ENCODE measurements at places on chromosomes 11 and 22.

DNA sequence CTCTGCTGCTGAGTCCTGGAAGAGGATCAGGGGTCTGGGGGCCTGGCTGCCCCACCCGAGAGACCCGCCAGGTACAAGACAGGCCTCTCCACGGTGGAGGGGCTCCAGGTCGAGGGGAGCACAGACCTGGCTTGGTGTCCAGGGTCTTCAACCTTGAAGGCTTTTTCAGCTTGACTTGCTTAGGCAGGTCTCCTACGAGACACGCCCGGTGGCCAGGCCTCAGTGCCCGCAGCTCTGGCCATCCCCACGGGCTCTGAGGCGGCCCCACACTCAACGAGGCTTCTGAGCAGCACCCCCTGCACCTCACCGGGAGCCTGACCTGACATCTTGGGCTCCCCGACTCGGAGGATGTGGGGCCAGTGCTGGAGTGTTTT, 6.6 kb upstream of the PLXNB2 start:
- no peak for DNase-seq

DNA sequence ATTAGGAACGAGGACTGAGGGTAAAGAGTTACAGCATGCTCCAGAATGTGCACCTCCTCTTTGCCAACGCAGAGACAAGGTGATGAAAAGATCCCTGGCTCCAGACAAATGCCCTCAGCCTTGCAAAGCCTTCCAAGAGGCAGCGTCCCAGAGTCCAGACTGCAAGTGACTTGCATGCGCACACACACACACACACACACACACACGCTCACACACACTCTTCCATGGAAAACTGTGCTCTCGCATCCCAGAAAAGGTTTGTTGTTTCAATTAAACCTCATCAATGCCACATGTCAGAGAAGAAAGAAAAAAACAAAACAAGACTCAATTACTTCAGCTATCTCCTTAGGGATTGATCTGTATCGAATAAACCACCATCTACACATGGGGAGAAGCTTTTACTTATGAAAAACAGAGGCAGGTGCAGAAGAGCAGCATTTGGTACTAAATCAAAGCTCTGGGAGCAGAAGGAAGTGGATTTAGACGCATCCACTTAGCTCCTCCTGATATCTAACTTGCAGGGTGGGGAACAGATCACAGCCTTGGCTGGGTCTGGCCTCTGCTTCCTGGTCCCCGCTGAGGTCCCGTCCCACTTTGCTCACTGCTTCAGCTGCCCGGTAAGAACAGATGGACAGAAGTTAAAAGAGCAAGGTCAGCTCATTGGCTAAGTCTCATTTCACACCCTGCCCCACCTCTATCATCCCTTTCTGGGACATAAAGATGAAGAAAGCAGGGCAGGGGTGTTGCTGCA, 249.8 kb upstream of the BLID start:
- no peak for DNase-seq

- no peak for DNase-seq
Observed at GRCh38 chr11:88402192-88402715, 64.7 kb upstream of the CTSC start.

- no peak for DNase-seq
Observed at GRCh38 chr22:46115388-46115678, 35.0 kb upstream of the PPARA start.

DNA sequence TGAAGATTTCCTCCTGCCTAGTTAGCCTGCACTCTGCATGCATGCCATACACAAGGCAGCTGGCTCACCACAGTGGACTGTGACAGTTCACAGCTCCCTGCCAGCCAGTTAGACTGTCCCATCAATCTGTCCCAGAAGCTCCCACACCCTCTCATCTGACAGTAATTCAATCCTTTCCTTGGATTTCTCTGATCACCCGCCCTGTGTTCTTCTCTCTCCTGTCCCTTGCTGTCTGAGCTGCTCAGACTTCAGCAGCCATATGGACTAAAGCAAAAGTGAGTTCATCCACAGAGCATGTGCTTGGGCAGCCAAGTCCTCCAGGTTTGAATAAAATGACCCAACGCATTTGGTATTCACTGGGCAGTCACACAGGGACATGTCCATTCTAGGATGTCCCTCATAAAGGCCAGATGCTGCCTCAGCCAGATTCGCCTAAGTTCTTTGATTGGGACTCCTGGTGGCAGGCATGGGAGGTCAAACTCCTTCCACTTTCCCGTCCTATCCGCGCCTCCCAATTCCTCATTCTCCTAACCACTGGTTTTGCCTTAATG, 54.5 kb upstream of the ZBTB44 start:
- no peak for DNase-seq

DNA sequence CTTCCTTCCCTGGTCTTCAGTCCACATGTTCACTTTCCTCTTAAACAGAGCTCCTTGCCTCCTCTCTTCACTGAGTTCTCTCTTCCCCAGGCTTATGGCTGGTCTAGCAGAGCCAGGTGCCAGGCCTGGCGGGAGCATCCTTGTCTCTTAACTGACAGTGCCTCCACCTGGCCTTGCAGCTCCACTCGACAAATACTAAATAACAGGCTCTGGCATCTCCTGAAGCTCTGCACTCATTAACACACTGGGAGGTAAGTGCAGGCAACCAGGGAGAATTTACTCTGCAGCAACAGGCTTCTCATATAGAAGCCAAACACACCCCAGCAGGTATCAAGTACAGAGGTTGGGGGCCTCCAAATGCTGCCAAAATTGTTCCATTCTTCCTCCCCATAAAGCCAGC, 438.1 kb downstream of the SOX6 start:
- DNase-seq = no peak
